Suppressor macrophage treated with lipopolysaccharide for 1 hour (primary cell): ENCODE measurements at places on chromosomes 7 and 10.

GRCh38 chr7:69738396-69738951, 140.2 kb downstream of the AUTS2 start:
- no peak for DNase-seq

GRCh38 chr7:143325240-143325639, 9.3 kb downstream of the CLCN1 start:
- DNase-seq, result no peak

DNA sequence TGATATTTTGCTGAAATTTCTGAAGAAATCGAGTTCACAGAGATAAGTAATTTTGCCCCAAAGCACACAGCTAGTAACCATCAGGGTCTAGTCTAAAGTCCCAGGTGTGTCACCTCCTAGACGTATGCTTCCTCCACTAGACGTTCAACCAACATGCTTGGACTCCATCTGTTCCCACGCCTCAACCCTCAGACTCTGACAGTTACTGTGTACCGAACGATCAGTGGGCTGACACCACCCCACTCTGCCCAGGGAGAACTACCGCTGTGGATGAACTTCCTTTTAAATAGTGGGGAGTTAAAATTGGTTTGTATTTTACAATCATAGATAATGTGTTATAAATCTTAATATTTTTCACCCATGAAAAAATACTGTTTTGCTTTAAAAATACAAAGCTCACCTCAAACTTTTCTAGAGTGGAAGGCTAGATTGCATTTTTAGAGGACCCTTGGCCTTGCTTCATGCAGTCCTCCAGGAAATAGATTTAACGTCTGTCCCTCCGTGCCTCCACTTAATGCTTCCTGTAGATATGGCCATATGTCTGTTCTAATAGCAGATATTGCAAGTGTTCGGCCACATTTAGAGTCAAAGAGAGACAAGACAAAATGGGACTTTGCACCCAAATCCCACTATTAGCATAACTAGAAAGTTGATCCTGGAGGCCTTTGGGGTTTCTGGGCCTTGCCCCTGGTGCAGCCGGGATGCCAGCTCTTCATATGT, 91.4 kb upstream of the ZPBP start:
- peak; percentile 47 for DNase-seq

DNA sequence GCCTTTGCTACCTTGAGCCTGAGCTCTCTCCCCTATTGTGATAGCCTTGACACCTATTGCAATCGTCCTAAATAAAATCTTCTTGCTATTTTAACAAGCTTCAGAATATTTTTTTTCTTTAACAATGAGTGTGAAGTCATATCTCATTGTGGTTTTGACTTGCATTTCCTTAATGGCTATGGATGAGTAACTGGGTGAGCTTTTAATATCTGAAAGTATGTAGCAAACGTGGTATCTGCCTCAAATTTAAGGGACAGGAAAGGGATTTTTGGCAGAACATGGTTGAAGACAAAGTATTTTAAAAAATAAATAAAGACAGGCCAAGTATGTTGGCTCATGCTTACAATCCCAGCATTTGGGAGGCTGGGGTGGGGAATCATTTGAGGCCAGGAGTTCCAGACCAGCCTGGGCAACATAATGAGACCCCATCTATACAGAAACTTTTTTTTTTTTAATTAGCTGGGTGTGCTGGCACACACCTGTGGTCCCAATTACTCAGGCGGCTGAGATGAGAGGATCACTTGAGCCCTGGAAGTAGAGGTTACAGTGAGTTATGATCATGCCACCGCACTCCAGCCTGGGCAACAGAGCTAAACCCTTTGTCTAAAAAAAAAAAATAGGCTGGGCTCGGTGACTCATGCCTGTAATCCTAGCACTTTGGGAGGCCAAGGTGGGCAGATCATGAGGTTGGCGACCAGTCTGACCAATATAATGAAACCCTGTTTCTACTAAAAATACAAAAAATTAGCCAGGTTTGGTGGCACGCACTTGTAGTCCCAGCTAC, 319.3 kb upstream of the NRP1 start:
- peak; percentile 55 for DNase-seq

DNA sequence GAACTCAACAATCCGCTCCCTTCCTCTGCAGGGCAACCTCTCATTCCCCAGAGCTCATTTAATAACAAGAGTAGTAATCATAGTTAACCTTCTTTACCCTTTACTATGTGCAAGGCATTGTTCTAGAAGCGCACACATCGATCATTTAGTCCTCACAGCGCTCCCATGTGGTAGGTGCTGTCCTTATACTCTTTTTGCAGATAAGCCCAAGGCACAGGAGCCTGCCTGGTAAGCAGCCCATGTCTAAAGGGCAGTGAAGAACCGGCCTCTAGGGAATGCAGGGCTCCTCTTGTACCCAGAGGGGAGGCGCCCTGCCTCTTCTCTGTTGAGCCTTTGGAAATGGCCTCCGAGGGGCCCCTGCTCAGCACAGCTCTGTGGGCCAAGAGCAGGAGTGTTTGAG, 14.3 kb downstream of the CHST3 start:
- DNase-seq, result no peak
